ENCODE measurements at places on chromosomes 16 and 17. TPM values are rescaled to one million over a fixed set of nuclear protein-coding genes. Genes with fewer than 3 reads are reported as not detected.

DNA sequence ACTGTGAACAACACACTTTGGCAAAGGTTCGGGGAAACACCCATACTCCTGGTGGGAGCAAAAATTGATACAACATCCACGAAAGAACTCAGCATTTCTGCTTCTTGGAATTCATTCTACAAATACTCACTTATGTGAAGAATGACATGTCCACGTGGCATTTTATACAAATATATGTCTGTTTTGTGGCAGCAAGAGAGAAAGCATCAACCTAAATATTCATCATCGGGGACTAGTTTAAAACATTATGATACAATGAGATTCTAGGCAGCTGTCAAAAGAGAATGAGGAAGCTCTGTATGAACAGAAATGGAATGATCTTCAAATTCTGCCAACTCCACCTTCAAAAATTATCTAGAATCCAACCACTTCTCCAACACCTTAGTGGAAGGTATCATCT is 25.7 kb upstream of the ALOX15 start:
- no peak for DNase-seq

DNA sequence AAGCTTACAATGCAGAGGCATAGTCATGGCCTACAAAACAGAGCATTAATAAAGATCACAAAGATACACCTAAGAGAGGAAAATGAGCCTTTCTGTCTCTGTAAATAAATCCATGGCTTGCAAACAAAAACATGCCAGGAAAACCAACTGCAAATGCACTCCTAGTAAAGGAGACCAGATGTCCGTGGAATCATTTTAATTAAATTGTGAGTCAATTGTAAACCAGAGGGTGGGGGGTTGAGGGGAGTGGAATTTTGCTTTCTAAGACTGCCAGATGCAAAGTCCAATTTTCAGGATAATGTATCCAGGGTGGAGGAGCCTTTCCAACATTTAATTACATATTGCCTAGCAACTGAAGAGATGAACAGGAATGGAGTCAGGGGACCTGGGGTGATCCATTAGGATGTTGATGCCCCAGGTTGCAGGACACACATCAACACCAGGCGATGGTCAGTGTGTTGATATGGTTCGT is 390.3 kb upstream of the CCL2 start:
- DNase-seq: no peak

GRCh38 chr16:85657996-85658395 is 30.8 kb downstream of the GINS2 start:
- no peak for DNase-seq

GRCh38 chr17:8015957-8016631 is 13.7 kb downstream of the GUCY2D start:
- peak; percentile 43 for DNase-seq

- peak; percentile 76 for DNase-seq
Observed at GRCh38 chr17:1720856-1721386, 3.6 kb upstream of the WDR81 start.

Gene GAST
- total RNA-seq: not detected
